Spinal cord (tissue), 10 donors: ENCODE measurements at places on chromosomes 2 and 18. TPM values are rescaled to one million over a fixed set of nuclear protein-coding genes. Genes with fewer than 3 reads are reported as not detected.

E2F6 gene
- 15.2 TPM for total RNA-seq

HJURP gene
- 4.9 TPM for total RNA-seq

GPBAR1 gene
- total RNA-seq = 0.30 TPM

FAM237A gene
- not detected for total RNA-seq

MYCN gene
- total RNA-seq = 7.9 TPM

SLC30A3 gene
- 2.9 TPM for total RNA-seq

TMEM87B gene
- total RNA-seq = 8.5 TPM

ZNF521 gene
- total RNA-seq = 64.4 TPM

DSG4 gene
- total RNA-seq = not detected

ZNF396 gene
- total RNA-seq = 6.2 TPM

DES gene
- 5.5 TPM for total RNA-seq

BUB1 gene
- total RNA-seq = 15.6 TPM

PLCL1 gene
- total RNA-seq = 12.1 TPM

DSG1 gene
- 0.20 TPM for total RNA-seq

NXPH2 gene
- total RNA-seq = 14.5 TPM

CLEC4F gene
- total RNA-seq = not detected

CTNNA2 gene
- 117 TPM for total RNA-seq

MALL gene
- total RNA-seq = 8.8 TPM

TMEM169 gene
- total RNA-seq = 7.7 TPM

SERPINB4 gene
- not detected for total RNA-seq

SKA1 gene
- 4.8 TPM for total RNA-seq

CD8B2 gene
- 0.28 TPM for total RNA-seq

MAPK4 gene
- 21.6 TPM for total RNA-seq
